ENCODE measurements at places on chromosomes 12 and 14.

- DNase-seq, result no peak
These were observed 756.5 kb upstream of the TBX3 start for GRCh38 chr12:115440438-115440837.

- DNase-seq, result no peak
These were observed 123.9 kb downstream of the ADAMTS20 start for GRCh38 chr12:43428088-43428600.

GRCh38 chr12:20599757-20600156 is 95.4 kb upstream of the SLCO1C1 start:
- no peak for DNase-seq

DNA sequence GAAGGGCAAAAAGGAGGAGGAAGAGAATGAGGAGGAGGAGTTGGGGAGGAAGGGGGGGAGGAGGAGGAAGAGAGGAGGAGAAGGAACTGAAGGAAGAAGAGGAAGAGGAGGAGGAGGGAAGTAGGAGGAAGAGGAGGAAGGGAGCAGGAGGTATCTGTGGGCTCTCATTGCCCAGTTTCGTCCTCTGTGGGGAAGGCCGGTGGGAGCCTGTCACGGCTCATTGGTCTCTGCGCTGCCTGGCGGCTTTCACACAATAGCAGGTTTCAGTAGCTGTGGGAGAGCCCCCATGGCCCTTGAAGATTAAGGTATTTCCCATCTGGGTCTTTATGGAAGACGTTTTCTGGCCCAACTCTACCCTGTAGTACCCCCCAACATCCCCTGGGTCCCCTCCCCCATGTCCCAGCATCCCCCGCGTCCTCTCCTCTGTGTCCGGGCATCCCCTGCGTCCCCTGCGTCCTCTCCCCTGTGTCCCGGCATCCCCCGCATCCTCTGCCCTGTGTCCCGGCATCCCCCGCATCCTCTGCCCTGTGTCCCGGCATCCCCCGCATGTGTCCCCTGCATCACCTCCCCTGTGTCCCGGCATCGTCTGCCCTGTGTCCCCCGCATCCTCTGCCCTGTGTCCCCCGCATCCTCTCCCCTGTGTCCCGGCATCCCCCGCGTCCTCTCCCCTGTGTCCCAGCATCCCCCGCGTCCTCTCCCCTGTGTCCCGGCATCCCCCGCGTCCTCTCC is 278.2 kb upstream of the SFSWAP start:
- DNase-seq, result no peak

DNA sequence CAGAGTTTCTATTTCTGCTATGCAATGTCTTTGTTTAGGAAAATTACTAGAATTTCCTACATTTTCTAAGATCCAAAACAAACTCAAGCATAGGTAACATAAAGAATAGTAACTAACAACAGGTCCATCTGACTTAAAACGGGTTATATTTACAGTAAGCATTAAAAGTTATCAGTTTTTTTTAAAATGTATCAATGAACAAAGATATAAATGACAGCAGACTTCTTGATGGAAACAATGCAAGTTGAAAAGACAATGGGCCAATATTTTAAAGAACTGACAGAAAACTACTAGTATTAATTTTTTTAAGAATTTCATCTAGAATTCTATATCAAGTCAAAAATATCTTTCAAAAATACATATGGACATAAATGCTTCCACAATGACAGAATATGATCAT is 367.1 kb upstream of the MGAT4C start:
- DNase-seq, result no peak

- DNase-seq, result no peak
These were observed 29.4 kb downstream of the GNG2 start for GRCh38 chr14:51889851-51890250.

- no peak for DNase-seq
These were observed 199.9 kb upstream of the FOXN3 start for GRCh38 chr14:89616852-89617341.

GRCh38 chr14:87082917-87083316 is 910.1 kb downstream of the GALC start:
- no peak for DNase-seq

DNA sequence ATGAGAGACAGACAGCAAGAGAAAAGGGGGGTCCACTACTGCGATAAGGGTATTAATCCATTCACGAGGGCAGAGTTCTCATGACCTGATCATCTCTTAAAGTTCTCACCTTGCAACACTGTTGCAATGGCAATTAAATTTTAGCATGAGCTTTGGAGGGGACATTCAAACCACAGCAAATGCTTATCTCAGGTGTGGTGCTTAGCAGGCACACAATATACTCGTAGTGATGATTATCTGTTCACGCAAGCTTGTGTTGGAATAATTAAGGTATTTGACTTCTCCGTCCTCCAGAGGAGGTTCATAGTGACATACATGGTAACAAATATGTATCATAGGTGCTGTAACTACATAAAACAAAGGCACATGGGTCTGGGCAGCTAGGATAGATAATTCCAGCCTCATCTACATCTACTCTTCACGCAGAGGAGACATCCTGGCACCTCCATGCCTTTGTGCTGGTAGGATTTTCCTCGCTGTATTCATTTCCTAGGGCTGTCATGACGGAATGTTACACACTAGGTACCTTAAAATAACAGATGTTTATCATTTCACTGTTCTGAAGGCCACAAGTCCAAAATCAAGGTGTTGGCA is 221.2 kb downstream of the RBM19 start:
- DNase-seq, result no peak

DNA sequence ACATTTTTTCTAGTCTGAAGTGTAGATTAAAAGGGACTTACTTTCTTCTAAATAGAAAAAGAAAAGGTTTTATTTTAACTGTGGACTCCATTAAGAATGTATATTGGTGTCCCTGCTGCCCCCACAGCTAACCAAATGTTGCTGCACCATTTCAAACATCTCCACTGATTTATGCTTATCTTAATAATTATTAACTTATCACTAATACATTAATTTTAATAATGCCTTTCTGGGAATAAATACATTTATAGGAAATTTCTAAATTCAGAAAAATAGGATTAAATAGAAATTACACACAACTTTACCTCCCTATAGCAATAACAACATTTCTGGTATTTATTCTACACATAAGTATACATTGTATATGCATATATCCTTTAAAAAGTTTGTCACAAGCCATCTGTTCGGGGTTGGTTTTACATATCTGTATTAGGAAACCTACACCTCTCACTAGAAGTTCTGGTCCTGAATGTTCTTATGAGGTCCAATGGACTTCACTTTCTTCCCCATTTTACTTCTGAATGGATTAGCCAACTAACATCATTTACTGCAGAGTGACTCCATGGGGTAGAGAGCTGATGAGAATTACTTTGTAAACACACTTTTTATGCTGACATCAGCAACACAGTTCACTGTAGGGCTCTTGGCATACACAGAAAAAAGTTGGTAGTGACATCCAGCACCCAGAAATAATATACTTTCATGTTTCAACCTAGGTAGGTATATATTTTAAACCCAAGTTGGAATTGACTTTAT is 9.4 kb upstream of the SELPLG start:
- no peak for DNase-seq

DNA sequence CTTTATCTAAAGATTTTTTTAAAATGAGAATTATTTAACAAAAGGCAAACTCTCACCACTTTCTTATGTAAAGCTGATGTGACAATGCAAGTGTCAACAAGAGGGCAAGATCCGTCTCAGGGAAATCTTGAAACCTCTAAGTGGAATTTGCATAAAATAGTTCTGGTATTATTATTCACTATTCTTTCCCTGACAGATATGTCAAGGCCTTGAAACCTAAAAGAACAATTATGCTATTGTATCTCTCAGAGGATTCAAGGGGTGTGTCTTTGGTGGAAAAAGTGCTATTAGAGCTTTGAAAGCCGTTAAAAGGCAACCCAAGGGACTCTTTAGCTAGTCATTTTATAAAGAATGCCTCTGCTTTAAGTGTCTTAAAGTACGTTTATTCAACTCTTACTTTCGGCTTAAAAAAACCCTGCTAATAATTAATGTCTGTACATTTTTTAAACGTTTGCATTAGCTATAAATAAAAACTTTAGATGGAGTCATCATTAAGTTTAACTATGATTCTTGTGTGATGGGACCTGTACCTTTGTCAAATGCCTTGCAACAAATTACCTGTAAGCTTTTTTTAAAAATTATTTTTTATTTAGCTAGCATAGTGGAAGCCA is 585.5 kb downstream of the VRK1 start:
- no peak for DNase-seq

GRCh38 chr12:93279565-93280412 is 97.9 kb upstream of the NUDT4 start:
- no peak for DNase-seq

GRCh38 chr14:50083467-50084337 is 32.7 kb downstream of the VCPKMT start:
- peak; percentile 48 for DNase-seq

GRCh38 chr14:101293605-101294004 is 267.7 kb upstream of the DIO3 start:
- no peak for DNase-seq

DNA sequence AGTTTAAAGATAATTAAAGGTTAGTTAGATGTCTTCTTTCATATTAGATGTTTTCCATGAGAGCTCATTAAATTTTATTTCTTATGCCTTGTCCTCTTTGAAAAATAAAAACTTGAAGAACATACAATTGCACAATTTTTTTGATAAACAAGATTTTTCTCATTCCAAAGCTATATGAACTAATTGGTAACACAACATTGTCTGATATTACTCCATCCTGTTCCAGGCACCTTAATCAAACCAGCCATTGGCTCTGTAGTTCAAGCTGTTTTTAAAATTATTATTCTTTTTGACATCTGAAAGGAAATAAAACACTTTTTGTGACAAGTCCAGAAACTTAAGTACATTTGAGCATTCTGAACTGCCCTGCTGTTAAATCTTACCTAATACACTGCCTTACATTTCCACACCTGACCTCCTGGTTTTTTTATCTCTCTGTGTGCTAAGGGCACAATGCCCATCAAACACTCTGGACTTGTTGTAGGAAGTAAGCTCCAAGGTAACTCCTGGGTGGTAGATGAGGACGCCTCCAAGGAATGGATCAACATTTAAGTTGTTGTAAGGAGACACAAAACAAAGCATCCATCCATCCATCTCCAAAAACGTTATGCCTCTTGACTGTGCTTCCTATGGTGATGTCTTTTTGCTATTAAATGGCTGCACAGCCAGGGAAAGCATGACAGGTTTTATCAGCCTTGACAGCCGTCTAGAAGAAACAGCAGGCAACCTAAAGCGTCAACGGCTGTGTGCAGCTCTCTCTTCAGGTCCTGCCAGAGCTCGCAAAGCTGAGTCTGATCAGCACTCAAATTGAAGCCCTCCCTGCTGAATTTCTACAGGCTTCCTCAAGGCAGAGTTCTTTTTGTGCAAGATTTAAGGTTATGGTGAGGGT is 449.9 kb upstream of the FLRT2 start:
- DNase-seq, result no peak

DNA sequence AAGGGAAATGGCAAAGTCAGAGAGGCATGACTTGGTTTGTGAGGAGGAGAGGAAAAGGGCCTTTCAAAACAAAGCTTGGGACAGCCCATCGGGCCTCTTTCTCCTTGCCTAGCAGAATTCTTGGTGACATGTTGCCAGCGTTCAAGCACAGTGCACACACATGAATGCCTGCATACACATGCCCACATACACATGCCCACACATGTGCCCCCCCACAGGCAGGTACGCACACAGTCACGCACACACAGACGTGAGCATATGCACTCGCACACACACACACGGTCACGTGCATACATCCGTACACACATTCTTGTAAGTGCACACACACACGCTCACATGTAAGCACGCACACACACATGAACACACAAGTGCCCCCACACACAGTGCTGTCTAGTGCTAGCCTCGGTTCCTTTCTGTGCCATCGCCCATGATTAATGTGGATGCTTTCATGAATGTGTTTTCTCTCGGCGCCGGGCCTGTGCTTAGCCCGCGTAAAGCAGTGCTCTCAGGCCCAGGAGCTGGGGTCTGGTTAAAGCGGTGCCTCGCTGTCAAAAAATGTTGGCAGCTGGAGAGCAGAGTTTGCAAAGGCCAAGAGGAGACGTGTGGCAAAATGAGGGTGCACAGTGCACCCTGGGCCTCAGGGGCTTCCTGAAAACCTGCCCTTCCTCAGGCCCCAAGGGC is 328.8 kb upstream of the DIO3 start:
- DNase-seq, result no peak

DNA sequence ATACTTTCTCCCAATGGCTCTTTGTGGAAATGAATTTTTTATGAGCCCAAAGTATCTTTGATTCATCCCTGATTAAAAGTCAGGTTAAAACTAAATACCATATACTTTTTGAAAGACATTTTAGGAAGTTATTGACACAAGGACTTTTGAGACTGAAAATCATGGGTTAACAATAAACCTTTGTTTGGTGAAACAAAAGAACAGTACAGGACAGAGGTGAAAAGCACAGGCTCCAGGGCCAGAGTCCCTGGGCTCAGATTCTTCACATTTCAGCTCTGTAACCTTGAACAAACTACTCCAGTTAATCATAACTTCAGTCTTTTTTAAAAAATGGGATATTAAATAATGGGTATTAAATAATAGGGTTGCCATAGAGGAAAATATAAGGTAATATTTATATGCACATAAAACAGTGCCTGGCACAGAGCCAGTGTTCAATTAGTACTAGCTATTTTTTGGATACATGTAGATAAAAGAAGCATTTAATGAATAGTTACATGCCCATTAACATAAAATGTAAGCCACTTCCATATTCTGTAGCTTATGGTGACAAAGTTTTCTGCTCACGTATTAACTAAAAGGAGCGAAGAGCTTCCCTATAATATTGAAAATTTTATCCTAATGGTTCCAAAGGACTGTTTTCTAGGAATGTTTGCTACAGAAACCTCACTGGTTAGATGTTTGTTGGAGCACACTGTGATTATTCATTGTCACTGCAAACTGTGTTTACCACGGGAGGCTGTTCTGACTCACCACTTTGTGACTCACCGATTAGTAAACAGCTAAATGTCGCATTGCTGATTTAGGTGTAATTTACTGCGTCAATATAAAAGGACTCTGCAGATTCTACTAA is 255.4 kb downstream of the DAD1 start:
- no peak for DNase-seq

DNA sequence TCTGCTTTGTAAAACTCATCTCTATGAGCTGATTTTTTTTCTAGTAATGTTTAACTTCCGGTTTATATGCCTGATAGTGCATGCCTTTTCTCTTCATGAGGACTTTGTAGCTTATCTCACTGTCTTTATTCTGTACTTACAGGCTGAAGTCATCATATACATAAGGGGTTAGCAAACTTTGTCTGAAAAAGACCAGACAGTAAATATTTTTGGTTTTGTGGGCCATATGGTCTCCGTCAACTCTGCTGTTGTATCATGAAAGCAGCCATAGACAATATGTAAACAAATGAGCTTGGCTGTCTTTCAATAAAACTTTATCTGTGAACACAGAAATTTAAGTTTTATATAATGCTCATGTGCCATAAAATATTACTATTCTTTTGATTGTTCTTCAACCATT is 172.1 kb downstream of the GXYLT1 start:
- no peak for DNase-seq

Measured in activated CD4-positive, alpha-beta T cell treated with anti-CD3 and anti-CD28 coated beads for 24 hours (primary cell).